ENCODE measurements at places on chromosomes 6 and 20.

DNA sequence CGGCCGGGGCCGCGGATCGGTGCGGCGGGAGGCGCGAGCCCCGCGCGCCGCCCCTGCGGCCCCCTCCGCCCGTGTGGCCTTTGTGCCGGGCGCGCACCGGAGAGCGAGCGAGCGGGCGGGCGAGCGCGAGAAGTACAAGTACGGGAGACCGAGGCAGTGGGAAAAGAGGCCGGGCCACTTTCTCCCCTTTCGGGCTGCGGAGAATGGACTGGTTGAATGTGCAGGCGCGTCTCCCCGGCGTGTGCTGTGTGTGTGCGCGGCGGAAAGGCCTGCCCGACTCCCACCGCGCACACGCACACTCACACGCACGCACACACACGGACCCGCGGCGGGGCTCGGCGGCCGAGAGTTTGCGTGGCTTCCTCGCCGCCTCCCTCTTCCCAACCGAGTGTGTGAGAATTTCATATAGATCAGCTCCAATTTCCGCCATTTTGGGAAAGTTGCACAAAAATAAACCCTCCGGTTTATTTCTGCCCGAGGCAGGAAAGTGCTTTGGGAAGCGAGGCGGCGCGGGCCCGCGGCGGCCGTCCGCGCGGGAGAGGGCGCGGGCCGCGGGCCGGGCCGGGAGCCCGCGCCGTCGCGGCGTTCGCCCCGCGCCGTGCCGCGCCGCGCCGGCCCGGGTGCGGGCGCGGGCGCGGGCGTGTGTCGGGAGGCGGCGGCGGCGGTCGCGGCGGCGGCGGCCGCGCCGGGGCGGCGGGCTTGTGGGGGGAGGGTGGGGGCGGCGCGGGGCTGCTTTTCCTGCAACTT, 1.1 kb downstream of the L3MBTL3 start:
- DNase-seq = no peak

DNA sequence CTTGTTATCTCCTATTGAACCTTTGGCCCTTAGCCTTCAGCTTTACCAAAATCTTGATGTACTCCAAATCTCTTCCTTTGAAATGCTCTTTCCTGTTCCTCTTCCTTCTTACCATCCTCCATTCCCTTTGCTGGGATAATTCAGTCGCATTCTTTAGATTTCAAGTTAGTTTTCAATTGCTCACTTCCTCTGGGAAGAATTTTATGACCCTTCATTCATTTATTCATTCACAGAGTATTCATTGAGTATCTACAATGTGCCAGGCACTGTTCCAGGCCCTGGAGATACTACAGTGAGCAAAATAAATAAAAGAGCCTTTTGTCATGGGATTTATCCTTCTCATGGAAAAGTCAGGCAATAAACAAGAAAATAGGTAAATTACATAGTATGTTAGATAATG, 548.2 kb upstream of the FLRT3 start:
- DNase-seq = no peak

- DNase-seq = no peak
These were observed 677 bp downstream of the PXMP4 start for GRCh38 chr20:33719277-33719988.

DNA sequence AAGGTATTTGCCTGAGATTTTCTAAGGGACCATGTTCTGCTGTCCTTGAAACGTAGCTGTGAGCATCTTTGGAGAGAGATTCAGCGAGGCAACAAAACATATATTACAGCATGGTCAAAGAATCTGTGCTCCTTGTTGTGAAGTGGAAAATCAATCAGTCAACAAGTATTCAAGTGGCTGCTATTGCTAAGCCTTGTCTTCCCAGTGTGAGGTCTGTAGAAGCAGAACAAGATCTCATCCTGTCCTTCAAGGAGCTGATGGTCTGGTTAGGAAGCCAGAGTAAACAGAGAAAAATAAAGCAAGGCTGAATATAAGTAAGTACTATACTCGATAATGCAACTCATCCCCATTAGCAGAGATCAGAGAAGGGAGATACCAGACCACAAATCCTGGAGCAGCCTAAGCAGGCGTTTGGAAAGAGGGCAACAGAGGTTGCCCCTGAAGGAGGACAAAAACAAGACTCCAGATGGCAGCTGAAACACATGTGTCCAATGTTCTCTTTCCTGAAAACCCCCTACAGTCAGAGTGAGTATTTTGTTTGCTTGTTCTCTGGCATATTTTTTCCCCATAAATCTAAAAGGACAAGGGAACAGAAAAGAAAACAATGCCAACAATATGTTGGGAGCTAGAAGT, 392.0 kb downstream of the SYNE1 start:
- no peak for DNase-seq

DNA sequence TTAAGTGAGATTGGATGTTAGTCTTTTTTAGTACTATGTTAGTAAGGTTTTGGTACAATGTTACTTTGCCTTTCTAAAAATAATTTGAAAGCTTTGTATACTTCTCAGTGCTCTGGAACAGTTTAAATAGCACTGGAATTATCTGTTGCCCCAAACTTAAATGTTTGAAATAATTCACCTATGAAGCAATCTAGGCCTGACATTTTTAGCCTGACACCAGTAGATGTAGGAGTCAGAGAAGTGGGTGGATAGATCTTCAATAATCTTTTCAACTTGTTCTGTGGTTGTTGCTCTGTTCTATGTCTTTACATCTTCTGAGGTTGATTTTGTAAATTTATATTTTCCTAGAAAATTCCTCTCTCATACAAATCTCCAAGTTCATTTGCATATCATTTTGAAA, 103.1 kb upstream of the ADGRF1 start:
- no peak for DNase-seq

- DNase-seq = no peak
These were observed 364.5 kb upstream of the JARID2 start for GRCh38 chr6:14881398-14881797.

DNA sequence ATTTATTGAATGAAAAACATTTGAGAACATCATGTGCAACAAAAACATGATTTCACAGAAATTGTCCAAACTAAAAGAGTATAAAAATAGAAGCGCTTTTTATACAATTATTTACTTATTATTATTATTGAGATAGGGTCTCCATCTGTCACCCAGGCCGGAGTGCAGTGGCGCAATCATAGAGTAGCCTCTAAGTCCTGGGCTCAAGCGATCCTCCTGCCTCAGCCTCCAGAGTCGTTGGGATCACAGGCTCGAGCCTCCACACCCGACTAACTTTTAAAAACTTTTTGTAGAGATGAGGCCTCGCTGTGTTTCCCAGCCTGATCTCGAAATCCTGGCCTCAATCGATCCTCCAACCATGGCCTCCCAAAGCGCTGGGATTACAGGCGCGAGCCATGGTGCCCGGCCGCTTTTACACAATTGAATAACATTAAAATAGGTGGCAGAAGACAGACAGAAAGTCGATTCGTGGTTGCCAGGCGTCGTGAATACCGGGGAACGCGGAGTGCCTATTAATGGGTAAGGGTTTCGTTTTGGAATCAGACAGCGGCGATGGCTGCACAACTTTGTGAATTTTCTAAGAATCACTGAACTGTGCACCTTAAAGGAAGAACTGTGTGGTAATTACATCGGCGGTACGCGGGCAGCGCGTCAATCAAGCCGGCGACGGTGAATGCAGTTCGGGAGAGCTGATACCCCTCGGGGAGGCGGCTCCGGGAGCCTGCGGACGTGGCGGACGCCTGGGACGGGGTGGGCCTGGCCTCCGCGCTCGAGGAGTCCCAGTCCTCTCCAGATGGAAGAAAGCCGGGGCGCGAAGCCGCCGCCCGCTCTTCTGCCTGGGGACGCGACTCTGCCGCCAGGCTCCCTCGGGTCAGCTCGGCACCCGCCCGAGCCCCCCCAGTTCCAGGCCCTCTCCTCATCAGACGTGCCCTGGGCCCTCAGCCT, 807 bp downstream of the TBC1D20 start:
- DNase-seq = peak; percentile 24

GRCh38 chr20:35662551-35662950, 2.1 kb downstream of the CPNE1 start:
- DNase-seq = no peak

GRCh38 chr6:113141901-113142300, 715.2 kb upstream of the MARCKS start:
- no peak for DNase-seq

GRCh38 chr6:6772751-6773150, 184.2 kb downstream of the LY86 start:
- peak; percentile 6 for DNase-seq

GRCh38 chr6:151441390-151442166, 10.3 kb downstream of the RMND1 start:
- no peak for DNase-seq

DNA sequence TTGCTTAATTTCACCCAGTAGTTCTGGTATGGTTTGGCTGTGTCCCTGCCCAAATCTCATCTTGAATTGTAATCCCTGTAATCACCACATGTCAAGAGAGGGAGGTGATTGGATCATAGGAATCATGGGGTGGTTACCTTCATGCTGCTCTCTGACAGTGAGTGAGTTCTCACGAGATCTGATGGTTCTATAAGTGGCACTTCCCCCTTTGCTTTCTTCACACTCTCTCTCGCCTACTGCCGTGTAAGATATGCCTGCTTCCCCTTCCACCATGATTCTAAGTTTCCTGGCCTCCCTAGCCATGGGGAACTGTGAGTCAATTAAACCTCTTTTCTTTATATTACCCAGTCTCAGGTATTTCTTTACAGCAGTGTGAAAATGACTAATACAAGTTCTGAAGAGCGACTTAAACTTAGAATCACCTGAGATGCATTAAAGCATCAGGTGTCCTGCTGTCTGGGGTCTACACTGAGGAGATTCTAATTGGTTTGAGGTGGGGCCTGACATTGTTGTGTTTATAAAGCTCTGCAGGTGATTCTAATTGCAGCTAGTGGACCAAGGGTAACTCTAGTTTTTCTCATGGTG, 82.1 kb upstream of the DTNBP1 start:
- DNase-seq = no peak

DNA sequence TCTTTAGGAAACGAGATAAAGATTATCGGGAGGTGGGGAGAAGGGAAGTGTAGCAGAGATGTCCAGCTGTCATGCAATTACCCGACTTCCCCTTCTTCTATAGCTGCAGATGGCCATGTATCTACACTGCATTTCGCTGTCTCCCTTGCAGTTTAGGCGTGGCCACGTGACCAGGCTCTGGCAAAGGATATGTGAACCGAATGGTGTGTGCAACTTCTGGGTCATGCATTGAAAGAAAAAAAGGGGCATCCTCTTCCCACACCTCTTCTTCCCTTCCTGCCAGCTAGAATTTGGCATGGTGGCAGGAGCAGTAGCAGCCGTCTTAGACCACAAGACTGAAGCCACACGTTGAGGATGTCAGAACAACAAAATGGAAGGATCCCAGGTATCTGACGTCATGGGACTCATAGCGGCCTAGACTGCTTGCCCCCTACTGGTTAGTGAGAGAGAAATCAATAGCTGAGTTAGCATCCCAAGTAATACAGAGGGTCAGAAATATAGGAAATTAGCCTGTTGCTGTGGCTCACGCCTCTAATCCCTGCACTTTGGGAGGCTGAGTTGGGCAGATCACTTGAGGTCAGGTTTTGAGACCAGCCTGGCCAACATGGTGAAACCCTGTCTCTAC, 32.8 kb downstream of the TCF15 start:
- no peak for DNase-seq

- DNase-seq = no peak
These were observed 69.2 kb upstream of the SIRPA start for GRCh38 chr20:1825938-1826445.

DNA sequence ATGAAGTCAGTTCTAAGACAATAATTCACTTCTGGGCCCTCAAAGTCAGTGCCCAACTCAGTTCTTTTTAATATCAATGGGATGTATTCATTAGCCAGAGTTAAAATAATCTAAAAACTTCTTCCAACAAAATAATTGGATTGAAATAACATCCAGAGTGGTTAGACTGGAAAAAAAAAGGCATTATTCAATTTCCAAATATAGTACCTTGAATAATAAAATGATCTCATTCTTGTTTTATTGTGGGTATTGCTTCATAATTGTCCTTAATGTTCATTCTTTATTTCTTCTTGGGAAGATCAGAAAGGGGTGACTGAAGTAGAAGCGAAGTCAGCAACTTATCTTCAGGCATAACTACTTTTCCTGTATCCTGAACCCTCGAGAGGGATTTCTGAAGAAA, 85.1 kb upstream of the JARID2 start:
- DNase-seq = no peak

- peak; percentile 98 for DNase-seq
These were observed 604.7 kb downstream of the RFPL4B start for GRCh38 chr6:112951829-112952228.

DNA sequence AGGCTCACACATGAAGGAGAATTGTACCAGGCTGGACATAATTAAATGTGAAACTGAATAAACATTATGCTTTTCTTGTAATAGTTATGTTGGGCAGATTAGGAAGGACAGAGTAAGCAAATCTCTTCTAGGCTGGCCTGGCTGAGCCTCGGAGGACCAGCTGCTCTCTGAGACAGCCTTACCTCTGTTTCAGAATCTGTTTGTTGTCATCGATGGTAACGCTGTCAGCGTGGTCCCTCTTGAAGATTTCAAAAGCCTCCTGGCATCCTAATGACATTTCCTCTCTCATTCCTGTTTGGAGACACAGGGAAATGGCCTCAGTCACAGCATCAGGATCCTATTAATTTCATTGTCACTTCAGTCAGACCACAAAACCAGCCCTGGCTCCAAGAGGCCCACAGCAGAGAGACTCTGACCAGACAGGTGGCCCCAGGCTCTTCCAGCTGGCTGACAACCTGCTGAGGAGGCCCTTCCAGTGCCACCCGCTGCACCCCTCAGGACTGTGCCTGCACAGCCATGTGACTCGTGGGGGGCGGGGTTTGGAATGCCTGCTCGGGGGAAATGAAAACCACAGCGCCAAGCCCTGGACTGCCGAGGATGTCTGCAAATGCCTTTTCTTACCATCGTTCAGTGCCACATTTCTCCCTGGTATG, 108.5 kb upstream of the KCNK16 start:
- DNase-seq = no peak

- no peak for DNase-seq
These were observed 4.5 kb downstream of the PRDM13 start for GRCh38 chr6:99611148-99611547.

GRCh38 chr6:138537106-138537505, 37.8 kb upstream of the NHSL1 start:
- DNase-seq = no peak

GRCh38 chr20:34538671-34539123, 19.8 kb upstream of the MAP1LC3A start:
- peak; percentile 54 for DNase-seq

GRCh38 chr6:11996751-11997150, 15.4 kb upstream of the HIVEP1 start:
- DNase-seq = no peak

GRCh38 chr6:23350752-23351453, 775.1 kb upstream of the NRSN1 start:
- DNase-seq = no peak

DNA sequence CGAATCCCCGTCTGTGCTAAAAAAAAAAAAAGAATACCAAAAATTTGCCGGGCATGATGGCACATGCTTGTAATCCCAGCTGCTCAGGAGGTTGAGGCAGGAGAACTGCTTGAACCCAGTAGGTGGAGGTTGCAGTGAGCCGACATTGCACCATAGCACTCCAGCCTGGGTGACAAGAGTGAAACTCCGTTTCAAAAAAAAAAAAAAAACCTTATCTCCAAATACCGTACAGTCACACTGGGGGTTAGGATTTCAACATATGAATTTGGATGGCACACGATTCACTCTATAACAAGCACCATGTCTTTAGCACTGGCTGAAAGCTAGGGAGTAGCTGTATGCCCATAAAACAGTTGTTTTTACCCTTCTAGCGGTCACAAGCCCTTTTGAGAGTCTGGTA, 3.8 kb downstream of the SMIM13 start:
- no peak for DNase-seq

All from NCI-H1105 (cell line).